ENCODE measurements at places on chromosomes 7 and 10. TPM values are rescaled to one million over a fixed set of nuclear protein-coding genes. Genes with fewer than 3 reads are reported as not detected.

DNA sequence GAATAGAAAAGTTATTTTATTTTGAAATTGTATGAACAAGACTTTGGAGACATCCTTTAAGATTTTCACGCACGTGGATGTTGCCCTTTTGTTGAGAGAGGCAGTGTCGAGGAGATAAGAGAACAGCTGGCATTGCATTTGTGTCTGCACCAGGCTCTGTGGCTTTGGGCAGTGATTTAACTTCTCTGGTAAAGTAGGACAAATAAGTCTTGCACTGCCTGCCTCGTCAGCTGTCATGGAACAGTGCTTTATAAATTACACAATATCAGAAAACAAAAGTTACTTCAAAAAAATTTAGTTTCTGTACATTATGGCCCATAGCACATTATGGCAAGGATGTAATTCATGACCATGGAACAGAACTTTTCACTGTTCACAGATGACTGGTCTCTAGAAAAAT lies 20.1 kb downstream of the SNX10 start:
- H3K4me1 ChIP-seq: no peaks in the 10 kb centered on the region
- DNase-seq: no peak
- H3K4me3 ChIP-seq: no peak overlapping the region
- no peaks in the 10 kb centered on the region for H3K27me3 ChIP-seq

GRCh38 chr7:115059321-115059720 lies 137.4 kb downstream of the MDFIC start:
- H3K27me3 ChIP-seq: no peaks in the 10 kb centered on the region
- H3K4me3 ChIP-seq: no peak overlapping the region
- H3K27ac ChIP-seq: no peak overlapping the region
- H3K4me1 ChIP-seq: no peaks in the 10 kb centered on the region
- no peak for DNase-seq

Gene SEC23IP
- 13.4 TPM for polyA plus RNA-seq

DNA sequence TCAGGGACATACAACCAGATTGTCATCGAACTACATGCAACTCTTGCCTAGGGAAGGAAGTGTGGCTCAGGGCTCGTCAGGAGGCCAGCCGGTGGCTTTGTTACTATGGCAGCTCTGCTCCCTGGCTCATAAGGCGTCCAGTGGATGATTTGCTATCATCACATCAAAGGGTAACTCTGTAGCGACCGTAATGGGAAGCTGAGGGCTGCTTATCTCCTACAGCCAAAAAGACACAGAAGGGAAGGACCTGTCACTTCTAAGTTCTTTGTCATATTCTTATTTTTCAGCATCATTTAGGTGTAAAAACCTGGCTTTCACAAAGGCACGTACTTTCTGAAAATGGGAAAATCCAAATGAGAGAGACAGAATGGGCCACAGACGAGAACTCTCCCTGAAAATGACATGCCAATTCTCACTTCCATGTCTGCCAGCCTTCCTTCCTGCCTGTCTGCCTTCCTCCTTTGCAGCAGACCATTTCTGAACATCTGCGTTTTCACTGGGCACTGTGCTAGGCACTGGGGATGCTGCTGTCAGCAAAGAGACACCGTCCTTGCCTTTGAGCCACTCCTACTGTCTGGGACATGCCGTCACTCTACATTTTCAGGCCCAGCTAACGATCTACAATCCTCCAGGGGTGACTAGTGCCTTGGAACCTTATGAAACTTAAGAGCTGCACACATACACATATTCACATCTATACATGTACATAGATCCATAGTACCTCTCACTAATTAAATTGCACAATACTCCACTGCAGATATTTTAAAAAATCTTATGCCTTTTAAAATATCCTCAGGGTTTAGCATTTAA lies 26.9 kb downstream of the ENKUR start:
- no peak overlapping the region for H3K27ac ChIP-seq
- no peak for DNase-seq
- no peaks in the 10 kb centered on the region for H3K4me1 ChIP-seq
- no peak overlapping the region for H3K4me3 ChIP-seq
- H3K36me3 ChIP-seq: no peaks in the 10 kb centered on the region
- no peaks in the 10 kb centered on the region for H3K27me3 ChIP-seq

Gene ATG9B
- polyA plus RNA-seq: 1.6 TPM

Gene OR2A1
- not detected for polyA plus RNA-seq

DNA sequence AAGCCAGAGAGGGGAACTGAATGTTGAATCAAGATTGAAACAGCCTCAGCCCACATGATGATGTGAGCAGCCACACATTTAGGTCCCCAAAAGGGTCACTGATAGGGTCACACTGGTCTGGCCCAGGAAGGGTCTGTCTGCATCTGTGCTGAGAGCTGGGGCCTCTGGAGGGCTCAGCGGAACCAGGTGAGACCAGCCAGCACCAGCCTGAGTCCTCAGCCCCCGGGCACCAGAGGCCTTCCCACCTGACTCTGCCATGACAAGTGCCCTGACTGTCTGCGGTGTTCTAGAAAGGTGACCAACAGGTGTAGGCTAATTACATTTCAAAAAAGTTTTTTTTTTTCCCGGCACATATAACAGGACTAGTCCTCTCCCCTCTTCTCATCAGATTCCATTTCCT lies 76.2 kb downstream of the WDR11 start:
- no peak for DNase-seq
- H3K4me1 ChIP-seq: no peaks in the 10 kb centered on the region
- H3K4me3 ChIP-seq: no peak overlapping the region

Gene HOXA10
- polyA plus RNA-seq: 22.2 TPM

GRCh38 chr10:28606568-28606967 lies 70.8 kb upstream of the BAMBI start:
- DNase-seq: no peak
- no peaks in the 10 kb centered on the region for H3K4me1 ChIP-seq
- H3K4me3 ChIP-seq: no peak overlapping the region
- H3K36me3 ChIP-seq: peaks cover 5% of the 10 kb centered on the region
- no peak overlapping the region for H3K27ac ChIP-seq

DNA sequence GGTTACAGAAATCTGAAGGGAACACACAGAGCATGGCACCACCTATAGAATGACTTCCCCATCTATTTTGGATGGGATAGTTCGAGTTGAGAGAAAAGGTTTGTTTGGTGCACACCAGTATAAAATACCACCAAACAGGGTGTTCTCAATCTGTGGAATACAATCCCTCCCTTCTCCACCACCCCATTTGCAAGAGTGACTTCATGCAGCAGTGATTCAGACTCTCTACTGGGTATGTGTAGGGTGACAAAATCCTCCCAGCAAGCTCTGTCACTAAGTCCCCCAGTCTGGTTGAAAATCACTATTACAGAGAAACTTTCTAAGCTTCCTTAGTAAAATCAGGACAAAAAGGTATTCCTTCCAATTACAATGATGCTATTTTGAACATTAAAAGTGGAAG lies 69.0 kb downstream of the ANK3 start:
- no peaks in the 10 kb centered on the region for H3K4me1 ChIP-seq
- H3K4me3 ChIP-seq: no peak overlapping the region
- no peak for DNase-seq
- no peaks in the 10 kb centered on the region for H3K27me3 ChIP-seq

- DNase-seq: no peak
- H3K27ac ChIP-seq: no peak overlapping the region
- no peaks in the 10 kb centered on the region for H3K27me3 ChIP-seq
- no peak overlapping the region for H3K4me3 ChIP-seq
Measured at GRCh38 chr7:45601816-45602540, 27.8 kb downstream of the ADCY1 start.

GRCh38 chr7:100023526-100023925 lies 8.1 kb downstream of the ZKSCAN1 start:
- peaks cover 18% of the 10 kb centered on the region for H3K36me3 ChIP-seq
- H3K4me1 ChIP-seq: peaks cover 28% of the 10 kb centered on the region
- H3K27me3 ChIP-seq: no peaks in the 10 kb centered on the region
- H3K4me3 ChIP-seq: no peak overlapping the region

- DNase-seq: no peak
- H3K27me3 ChIP-seq: peaks cover 27% of the 10 kb centered on the region
- H3K27ac ChIP-seq: no peak overlapping the region
- peaks cover 10% of the 10 kb centered on the region for H3K4me1 ChIP-seq
- no peak overlapping the region for H3K4me3 ChIP-seq
Measured at GRCh38 chr7:1645071-1645409, 25.0 kb upstream of the ELFN1 start.

GRCh38 chr7:42642699-42643098 lies 269.2 kb downstream of the C7orf25 start:
- no peak overlapping the region for H3K4me3 ChIP-seq
- no peaks in the 10 kb centered on the region for H3K36me3 ChIP-seq
- DNase-seq: no peak
- no peaks in the 10 kb centered on the region for H3K4me1 ChIP-seq

DNA sequence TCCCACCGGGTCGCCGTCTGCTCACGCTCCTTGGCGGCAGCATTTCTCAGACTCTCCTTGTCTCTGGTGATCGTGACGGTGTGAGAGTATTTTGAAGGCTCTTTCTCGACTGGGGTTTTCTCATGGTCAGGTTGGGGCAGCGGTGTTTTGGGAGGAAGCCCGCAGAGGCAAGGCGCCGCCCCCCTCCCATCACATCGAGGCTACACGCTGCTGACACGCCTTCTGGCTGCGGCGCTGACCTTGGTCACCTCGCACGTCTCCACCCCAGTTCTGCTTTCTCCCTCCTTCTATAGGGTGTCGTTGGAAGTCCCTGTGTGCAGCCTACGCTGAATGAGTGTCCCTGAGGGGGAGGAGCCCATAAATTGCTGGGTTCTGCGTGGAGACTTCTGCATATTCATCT lies 55.2 kb downstream of the GLRX3 start:
- no peaks in the 10 kb centered on the region for H3K36me3 ChIP-seq
- H3K4me3 ChIP-seq: no peak overlapping the region
- H3K4me1 ChIP-seq: peaks cover 8% of the 10 kb centered on the region
- no peak overlapping the region for H3K27ac ChIP-seq
- no peak for DNase-seq

DNA sequence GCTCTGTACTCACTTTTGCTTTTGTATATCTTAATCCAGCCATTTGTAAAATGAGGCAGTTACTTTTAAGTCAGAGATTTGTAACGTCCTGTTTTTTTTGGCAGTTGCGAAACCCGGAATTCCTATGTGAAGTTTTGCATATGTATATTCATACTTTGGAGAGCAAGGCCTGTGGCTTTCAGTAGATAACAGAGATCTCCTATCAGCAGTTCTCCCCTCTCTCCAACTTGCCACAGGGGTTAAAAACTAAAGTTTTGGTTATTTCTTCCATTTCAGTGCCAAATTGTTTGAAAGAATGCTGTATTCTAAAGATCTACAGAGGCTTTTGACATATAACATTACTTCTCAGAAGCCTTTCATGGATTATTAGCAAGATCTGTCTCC lies 102.4 kb downstream of the EXOC4 start:
- no peaks in the 10 kb centered on the region for H3K27me3 ChIP-seq
- no peaks in the 10 kb centered on the region for H3K36me3 ChIP-seq
- H3K4me1 ChIP-seq: peaks cover 47% of the 10 kb centered on the region
- DNase-seq: no peak
- H3K27ac ChIP-seq: peak overlapping the region; percentile 15

Gene ARMC3
- not detected for polyA plus RNA-seq

Gene DOCK1
- polyA plus RNA-seq: 19.8 TPM

DNA sequence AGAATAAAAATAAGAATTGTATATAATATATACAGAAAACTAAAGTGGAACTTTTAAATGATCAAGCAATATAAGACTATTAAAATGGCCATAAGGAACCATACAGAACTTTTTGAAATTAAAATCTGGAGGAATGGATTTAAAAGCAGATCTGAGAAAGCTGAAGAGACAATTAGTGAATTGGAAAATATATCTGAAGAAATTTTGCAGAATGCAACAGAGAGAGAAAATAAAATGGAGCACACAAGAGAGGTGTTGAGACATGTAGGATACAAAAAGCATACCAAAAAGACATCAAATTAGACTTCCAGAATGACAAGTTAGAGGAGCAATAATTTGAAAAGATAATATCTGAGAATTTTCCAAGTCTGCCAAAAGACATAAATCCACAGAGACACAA lies 169.6 kb downstream of the VTI1A start:
- H3K27ac ChIP-seq: no peak overlapping the region
- no peaks in the 10 kb centered on the region for H3K4me1 ChIP-seq
- H3K36me3 ChIP-seq: no peaks in the 10 kb centered on the region
- DNase-seq: no peak
- H3K4me3 ChIP-seq: no peak overlapping the region

DNA sequence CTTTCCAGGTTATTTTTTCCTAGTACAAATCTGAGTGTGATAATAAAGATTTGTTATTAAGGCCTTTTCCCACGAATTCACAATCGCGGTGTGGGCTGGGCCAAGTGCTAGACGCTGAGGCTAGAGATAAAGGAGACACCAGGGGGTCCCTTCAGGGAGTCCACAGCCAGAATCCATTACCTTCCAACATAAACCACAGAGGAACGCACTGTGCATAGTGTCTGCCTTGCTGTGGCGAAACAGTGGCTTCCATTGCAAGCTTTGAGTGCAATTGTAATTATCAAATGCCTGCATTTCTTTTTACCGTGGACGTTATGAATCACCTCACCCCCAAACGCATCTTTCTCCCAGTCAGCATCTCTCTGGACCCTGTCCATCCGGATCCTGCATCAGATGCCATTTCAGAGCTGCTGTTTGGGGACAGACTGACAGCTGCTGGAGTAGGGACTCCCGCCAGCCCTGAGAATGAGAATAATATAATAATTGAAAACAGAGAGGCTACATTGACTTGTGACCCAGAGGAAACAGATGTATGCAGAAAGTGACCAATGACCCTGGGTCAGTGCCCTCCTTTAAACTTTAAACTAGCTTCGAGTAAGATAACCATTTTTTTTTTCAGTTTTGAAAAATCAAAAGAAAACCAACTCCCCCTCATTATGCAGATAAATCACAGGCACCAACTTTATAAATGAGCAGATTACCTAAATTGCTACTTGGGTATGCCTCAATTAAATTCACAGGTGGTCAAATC lies 456.2 kb upstream of the NRP1 start:
- H3K27ac ChIP-seq: no peak overlapping the region
- no peaks in the 10 kb centered on the region for H3K4me1 ChIP-seq
- H3K4me3 ChIP-seq: no peak overlapping the region

DNA sequence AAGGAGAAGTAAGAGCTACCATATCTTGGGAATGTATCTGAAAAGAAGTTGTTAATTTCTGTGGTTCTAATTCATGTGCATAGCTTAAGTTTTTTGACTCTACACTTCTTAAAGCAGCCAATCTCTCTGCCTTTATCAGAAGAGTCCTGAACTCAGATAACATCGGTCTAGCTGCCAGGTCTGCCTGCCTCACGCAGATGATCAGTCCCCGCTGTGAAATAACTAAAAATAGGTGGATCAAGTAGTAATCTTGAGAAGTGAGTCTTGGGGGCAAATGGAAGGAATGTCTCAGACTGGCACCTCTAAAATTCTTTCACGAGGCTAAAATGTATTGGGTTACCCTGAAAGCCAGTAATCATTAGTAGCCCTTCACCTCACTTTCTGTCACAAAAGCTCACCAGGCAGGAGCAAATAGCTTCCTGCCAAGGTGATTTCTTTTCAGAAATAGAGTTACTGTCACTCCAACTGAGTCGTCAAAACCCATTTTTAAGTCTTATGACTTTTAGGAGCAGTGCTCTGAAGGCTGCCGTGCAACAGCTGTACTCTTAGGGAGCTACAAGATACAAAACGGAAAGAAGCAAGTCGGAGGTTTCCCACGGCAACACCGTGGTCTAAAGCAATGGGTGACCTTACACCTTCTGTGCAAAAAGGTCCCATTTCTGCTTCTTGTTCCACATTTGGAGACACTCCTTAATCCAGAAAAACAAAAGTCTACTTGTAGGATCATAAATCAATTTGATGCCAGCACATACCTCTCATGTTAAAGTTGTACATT lies 85.2 kb downstream of the ABCB5 start:
- no peaks in the 10 kb centered on the region for H3K4me1 ChIP-seq
- H3K36me3 ChIP-seq: no peaks in the 10 kb centered on the region
- no peak for DNase-seq
- H3K27me3 ChIP-seq: no peaks in the 10 kb centered on the region
- H3K27ac ChIP-seq: no peak overlapping the region

Data from sigmoid colon (tissue), 7 donors.